ENCODE measurements at places on chromosomes 4 and X. TPM values are rescaled to one million over a fixed set of nuclear protein-coding genes. Genes with fewer than 3 reads are reported as not detected.
A peak's percentile ranks its signal among the peaks of the same experiment; 100 is the strongest.

DNA sequence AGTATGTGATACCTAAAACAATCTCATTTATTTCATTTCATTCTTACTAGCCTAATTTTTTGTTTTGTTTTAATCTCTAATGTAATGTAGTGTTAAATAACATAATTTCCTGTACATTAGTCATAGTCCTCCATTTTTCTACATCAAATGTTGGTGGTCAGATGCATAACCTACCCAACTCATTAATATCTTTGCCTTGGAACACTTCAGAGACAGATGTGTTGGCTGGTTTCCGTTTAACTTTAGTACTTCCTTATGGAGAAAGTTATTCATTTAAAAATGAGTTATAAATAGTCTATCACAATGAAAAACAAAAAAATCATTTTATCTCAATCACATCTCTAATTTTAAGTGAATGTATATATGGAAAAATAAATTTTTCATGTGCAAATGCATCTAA lies 190.2 kb downstream of the ANTXR2 start:
- no peak for DNase-seq

- peak; percentile 47 for DNase-seq
Observed at GRCh38 chr4:47662975-47663374, 174.9 kb downstream of the CORIN start.

DNA sequence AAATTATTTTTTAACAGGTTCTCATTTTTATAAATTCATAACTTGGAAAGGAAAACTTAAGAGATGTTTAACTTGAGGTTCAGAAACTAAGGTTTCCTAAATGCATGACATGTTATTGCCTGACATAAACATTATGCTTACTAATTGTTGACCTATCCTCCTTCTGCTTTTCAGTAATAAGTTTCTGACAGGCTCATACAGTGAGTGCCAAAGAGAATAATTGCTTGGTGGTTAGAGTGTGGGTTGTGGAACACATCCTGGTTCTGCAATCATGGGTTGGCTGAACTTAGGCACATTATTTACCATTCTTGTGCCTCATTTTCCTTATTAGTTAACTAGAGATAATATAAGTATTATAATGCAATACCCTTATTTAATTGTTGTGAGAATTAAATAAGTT lies 56.5 kb downstream of the BMPR1B start:
- DNase-seq, result no peak

Gene TBC1D9
- 8.4 TPM for total RNA-seq

DNA sequence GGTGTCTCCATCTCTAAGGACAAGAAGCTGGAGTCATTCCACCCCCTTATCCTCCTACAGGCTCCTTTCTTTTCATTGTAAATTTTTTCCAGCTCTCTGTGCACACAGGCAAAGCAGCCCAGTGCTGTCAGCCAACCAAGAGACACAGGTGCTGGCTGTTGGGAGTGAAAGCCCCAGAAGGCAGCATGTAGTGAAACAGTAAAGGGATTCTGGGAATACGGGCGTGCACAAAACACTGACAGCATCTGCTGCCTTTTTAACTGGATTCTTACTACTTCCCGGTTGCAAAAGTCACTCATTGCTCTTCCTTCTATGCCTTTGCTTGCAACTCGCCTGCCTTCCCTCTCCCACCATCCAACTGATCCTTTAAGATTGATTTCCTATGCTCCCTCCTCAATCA lies 208.6 kb upstream of the PRPS2 start:
- no peak for DNase-seq

- no peak for DNase-seq
Observed at GRCh38 chr4:82611982-82612381, 50.2 kb upstream of the TMEM150C start.

Gene MAGEA2
- not detected for total RNA-seq

Gene PAGE5
- total RNA-seq, result not detected

- DNase-seq, result no peak
Observed at GRCh38 chr4:11421116-11421515, 7.6 kb downstream of the HS3ST1 start.

Gene P2RY8
- total RNA-seq, result not detected

Gene CT45A10
- not detected for total RNA-seq

- no peak for DNase-seq
Observed at GRCh38 chr4:129747756-129748155, 651.8 kb downstream of the C4orf33 start.

DNA sequence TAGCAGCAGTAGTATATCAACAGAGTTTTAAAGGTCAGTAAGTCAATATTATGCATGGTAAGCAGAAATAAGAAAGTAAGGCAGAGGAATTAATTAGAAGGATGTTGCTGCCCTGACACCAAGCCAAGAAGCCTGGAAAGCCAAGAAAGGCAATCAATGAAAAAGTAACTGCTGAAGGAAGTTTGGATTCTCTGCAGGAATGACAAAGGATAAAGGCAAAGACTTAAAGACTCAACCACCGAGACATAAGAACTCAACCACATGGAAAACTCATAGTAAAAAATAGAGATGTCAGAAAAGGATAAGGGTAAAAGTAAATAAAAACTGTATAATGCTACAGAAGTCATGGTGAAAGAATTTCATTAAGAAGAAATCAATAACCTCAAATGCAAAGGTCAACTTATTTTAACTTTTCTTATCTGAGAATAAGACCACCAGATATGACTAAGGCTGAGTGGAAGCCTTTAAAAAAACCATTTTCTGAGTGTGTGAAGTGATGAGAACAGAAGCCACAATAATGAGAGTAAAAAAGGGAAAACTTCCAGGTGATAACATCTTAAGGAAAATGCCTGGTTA lies 55.2 kb downstream of the NEK1 start:
- DNase-seq, result peak; percentile 19

DNA sequence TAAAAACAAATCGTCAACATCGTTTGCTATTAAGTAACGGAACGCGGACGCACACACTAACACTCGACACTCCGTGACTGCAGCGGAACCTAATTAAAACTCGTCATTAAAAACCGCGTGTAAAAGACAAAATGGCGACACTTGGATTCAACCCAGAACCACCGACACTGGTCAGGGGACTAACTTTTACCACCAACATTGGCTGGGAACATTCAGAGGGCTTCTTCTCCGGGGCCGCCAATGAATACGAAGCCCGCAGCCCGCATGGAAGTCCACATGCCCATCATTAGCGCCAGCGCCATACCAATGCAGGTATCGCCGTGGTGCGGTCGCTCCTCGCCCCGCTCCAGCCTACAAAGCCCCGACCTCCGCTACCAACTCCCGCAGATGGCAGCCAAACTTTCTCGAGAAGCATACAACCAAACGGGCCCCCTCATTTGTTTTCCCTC lies 498 bp downstream of the RBMX start:
- DNase-seq, result peak; percentile 33

DNA sequence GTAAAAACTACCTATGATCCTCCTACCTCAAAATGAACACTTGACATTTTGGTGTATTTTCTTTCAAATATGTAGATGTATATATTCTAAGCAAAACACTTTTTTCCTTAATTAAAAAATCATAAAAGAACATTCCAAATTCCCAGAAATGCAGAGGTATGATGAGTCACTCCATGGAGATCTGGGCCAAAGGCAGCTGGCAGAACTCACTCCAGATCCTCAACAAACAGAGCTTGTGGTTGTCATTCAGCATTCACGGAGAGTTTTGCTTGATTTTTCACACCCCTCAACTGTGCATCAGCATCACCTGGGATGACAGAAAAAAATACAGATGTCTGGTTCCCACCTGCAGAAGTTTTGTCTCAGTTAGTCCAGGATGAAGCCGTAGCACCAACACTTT lies 144.6 kb downstream of the KIT start:
- no peak for DNase-seq

GRCh38 chr4:77703666-77704065 lies 98.0 kb downstream of the CXCL13 start:
- DNase-seq, result no peak

GRCh38 chr4:186264660-186265059 lies 1.3 kb upstream of the F11 start:
- no peak for DNase-seq

- no peak for DNase-seq
Observed at GRCh38 chr4:53854991-53855568, 209.3 kb downstream of the CHIC2 start.

Gene CENPVL1
- not detected for total RNA-seq

Gene GAGE13
- total RNA-seq, result not detected

GRCh38 chr4:77418333-77418732 lies 187.3 kb upstream of the CXCL13 start:
- DNase-seq, result peak; percentile 41

Gene MAGEH1
- total RNA-seq, result not detected

Gene DACH2
- not detected for total RNA-seq

DNA sequence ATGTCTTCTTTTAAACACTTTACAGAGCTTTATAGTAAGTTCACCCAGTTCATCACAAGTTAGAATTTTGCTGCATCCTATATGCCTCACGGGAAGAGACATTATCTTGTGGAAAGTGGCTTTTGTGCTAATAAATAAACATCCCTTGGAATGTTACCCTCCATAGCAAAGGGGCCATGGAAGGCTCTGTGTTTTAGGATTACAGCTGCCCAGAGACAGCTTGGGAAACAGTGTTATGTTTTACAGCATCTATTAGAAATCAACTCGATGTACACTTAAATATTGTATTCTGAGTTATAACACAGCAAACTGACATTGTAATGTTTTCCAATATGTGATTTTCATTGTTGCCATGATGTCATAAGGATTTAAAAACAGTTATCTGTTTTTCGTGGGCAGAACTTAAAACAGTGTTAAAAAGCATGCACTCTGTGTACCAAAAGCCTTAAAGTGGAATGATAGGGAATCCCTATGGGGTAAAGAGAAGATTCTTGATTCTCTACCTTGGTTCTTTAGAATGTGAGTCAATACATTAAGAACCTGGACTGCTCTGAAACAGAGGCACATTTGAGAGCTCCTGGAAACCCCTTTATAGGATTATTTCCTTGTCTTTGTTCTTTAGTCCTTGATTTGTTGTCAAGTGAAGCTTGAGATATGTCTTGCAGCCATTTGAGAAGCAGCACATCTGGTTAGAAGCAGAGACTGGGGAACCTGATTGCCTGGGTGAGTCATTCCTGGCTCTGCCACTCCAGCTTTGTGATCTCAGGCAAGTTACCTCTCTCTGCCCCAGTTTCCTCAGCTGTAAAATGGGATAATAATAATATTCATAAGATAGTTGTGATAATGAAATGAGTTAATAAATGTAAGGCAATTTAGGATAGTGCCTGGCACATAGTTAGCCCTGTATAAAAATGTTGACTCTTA lies 41.6 kb downstream of the ARHGAP10 start:
- no peak for DNase-seq

Gene GPM6B
- not detected for total RNA-seq

Gene MAGEB2
- not detected for total RNA-seq

Gene RBM46
- not detected for total RNA-seq

DNA sequence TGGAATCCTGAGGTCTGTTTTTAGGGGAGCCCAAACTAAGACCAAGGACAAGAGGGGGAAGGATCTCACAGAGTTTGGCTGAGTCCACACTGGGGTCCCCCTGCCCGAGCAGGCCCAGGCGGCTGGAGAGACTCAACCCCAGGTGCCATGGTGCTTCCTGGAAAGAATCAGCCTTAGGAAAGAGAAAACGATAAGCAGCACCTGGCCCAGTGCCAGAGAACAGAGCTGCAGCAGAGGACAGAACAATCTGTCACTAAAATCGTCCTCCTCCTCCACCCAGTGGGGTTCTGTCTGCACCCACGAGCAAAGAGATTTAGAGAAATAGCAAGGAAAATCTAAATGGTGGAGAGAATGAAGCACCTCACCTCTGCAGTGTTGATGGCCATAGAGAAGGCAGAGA lies 470.5 kb downstream of the BCOR start:
- no peak for DNase-seq

Gene TDO2
- 0.64 TPM for total RNA-seq

Gene NAP1L2
- total RNA-seq, result not detected

GRCh38 chr4:101356928-101357327 lies 9.6 kb upstream of the PPP3CA start:
- DNase-seq, result peak; percentile 69

Gene PLAC1
- total RNA-seq, result not detected

GRCh38 chr4:15232366-15233263 lies 195.2 kb upstream of the C1QTNF7 start:
- no peak for DNase-seq

- DNase-seq, result no peak
Observed at GRCh38 chrX:100494646-100495370, 84.7 kb upstream of the PCDH19 start.

- peak; percentile 54 for DNase-seq
Observed at GRCh38 chr4:183636923-183637322, 22.1 kb downstream of the RWDD4 start.

- no peak for DNase-seq
Observed at GRCh38 chr4:173012608-173013007, 156.0 kb upstream of the GALNT7 start.

GRCh38 chrX:110228453-110228852 lies 89.4 kb downstream of the AMMECR1 start:
- DNase-seq, result no peak

Gene ZNF732
- total RNA-seq, result not detected

DNA sequence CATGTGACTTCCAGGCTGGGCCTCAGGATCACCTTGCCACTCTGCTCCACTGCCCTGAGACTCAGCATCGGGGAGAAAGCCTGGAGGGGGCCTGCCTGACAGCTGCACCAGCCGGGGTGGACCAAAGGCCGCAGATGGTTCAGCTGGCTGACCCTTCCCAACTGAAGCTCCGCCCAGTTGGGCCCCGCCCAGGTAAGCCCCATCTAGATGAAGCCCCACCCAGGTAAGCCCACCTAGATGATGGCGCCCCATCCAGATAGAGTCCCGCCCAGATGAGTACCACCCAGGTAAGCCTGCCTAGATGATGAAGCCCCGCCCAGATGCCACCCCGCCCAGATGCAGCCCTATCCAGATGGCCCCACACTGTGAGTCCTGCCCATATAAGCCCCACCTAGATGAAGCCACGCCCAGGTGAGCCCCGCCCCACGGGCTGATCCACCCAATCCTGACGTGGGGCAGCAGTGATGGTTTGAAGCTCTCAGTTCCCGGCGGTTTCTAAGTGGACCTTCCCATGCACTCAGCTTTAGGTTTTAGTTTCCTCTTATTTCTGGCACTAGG lies 10.0 kb downstream of the ZFYVE28 start:
- no peak for DNase-seq

GRCh38 chr4:15352524-15352923 lies 75.3 kb upstream of the C1QTNF7 start:
- no peak for DNase-seq

- DNase-seq, result no peak
Observed at GRCh38 chrX:46687619-46688018, 71.3 kb downstream of the SLC9A7 start.

DNA sequence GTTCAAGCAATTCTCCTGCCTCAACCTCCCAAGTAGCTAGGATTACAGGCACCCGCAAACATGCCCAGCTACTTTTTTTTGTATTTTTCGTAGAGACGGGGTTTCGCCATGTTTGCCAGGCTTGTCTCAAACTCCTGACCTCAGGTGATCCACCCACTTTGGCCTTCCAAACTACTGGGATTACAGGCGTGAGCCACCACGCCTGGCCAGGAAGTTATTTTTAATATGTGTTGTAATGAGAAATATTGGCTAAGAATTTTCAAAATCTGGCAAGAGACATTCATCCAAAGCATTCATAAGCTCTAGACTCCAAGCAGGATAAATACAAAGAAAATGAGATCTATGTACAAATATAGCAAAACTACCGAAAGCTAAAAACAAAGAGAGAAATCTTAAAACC lies 18.0 kb upstream of the METAP1 start:
- no peak for DNase-seq

Measured in HT-29 (cell line).